Eye (tissue), 1 donor: ENCODE measurements at places on chromosomes 2 and 18.

DNA sequence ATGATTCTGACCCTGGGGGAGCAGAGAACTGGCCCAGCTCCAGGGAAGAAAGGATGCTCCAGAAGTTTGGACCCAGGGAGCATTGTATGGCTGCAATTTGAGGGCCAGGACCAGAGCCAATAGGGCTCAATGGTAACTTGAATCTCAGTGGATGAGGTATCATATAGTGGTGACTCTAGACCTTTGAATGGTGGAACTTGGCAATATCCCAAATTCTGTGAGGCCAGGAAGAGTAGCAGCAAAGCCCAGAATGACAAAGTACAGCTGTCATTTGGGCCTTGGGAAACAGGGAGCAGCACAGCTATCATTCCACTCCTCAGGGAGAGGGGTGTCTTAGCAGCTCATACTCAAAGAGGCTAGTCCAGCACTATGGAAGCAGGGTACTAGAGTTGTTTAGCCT lies 332.9 kb upstream of the RBMS1 start:
- no peak for DNase-seq

- DNase-seq, result no peak
These were observed 41.9 kb downstream of the LRRFIP1 start for GRCh38 chr2:237669283-237669627.

DNA sequence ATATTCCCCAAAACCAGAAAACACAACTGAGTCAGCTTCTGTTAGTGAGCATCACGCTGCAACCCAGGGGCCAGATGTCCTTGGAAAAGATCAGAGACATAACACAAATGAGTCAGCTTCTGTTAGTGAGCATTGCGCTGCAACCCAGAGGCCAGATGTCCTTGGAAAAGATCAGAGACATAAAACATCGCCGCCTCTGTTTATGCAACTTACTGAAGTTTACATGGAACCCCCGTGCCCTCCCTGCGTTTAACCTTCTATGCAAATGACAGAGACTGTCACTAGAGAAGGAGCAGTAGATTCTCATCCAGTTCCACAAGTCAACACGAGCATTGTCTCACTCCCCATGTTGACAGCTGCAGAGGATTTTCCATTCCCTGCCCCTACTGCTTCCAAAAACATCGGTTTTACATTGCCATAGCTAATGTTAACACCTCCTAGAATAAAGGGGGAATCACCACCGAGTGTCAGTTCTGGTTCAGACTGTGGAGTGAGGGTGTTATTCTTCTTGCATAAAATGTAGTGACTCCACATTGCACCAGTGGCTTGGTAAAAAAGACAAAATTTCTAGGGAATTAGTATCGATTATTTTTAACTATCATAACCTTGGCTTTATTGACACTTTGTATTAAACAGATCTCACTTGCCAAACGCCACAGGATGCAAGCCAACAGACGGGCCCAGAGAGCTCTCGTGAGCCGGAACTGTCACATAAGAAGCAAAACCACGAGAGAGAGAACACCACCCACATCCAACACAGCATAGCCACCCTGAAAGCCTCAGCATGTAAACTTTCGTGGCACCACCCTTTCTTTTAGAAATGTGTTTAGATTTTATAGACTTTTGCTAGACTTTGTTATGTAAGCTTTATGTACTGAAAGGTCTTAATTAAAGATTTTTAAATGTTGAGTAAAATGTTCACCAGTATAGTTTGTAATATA lies 87.7 kb downstream of the SH3YL1 start:
- no peak for DNase-seq

DNA sequence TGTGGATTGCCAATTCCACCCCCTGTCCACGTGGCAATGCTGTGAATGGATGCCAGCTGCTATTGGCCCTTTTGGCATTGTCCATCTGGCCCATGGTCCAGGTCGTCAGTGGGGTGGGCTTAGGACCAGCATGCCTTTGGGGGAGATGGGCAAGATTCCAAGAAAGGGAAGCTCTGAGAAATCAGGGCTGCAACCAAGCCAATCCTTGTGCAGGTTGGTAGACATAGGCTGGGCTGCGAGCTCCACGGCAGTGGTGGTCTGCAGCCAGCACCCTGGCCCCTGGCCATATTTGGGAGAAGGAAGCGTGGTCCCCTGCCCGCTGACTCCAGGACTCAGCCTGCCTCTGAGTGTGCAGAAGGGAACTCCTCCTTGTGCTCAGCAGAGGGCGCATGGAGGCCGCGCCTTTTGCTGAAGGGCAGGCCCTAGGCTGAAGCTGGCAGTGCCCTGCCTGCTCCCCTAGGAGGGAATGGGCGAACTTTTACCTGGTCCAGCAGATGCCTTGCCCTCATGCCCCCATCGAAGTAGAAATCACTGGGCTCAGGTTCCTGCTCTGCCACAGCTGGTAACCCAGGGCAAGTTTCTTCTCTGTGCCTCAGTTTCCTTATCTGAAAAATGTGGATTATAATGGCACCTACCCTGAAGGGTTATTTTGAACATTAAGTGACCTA lies 5.4 kb downstream of the SPR start:
- peak; percentile 77 for DNase-seq

GRCh38 chr2:120018549-120018948 lies 5.7 kb downstream of the EPB41L5 start:
- no peak for DNase-seq

- DNase-seq, result peak; percentile 56
These were observed 90.0 kb upstream of the ATL2 start for GRCh38 chr2:38466876-38467767.

- no peak for DNase-seq
These were observed 213.2 kb downstream of the GBX2 start for GRCh38 chr2:235954888-235955480.

DNA sequence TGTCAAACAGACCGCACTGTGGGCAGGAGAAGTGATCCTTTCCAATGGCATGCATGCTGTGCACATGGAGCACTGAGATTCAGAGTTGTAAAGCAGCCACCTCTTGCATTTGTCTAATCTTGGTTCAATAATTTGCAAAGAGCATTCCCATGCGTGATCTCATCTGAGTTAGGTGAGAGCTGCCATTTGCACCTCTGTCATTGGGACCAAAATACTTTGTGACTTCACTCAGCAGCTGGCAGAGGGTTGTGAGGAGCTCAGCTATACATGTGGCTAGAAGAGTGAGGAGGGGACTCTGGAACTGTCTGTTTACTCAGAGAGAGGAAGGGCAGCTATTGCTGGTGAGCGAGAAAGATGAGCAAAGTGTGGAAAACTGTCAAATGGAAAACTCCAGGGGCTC lies 265.1 kb upstream of the TNP1 start:
- no peak for DNase-seq

GRCh38 chr18:79961527-79962291 lies 2.7 kb upstream of the HSBP1L1 start:
- peak; percentile 26 for DNase-seq

DNA sequence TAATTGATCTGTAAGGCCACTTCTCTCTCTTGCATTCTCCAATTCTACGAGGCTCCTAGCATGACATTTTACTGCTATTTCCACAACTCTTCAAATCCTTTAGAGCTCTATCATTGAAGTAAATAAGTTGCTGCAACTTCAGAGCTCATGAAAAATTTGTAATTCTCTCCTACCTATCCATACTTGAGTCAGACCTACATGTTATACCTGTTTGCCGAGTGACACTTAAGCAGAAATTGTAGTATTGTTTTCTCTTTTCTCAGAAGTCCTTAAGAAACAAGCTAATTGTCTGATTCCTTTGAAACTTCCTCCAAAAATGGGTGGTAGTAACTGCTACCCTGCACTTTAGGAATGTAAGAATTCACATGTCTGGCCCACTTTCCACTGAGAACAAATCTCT lies 26.1 kb downstream of the GALM start:
- DNase-seq, result no peak
